AML-193 (cell line): ENCODE measurements at places on chromosomes 7 and 10.

DNA sequence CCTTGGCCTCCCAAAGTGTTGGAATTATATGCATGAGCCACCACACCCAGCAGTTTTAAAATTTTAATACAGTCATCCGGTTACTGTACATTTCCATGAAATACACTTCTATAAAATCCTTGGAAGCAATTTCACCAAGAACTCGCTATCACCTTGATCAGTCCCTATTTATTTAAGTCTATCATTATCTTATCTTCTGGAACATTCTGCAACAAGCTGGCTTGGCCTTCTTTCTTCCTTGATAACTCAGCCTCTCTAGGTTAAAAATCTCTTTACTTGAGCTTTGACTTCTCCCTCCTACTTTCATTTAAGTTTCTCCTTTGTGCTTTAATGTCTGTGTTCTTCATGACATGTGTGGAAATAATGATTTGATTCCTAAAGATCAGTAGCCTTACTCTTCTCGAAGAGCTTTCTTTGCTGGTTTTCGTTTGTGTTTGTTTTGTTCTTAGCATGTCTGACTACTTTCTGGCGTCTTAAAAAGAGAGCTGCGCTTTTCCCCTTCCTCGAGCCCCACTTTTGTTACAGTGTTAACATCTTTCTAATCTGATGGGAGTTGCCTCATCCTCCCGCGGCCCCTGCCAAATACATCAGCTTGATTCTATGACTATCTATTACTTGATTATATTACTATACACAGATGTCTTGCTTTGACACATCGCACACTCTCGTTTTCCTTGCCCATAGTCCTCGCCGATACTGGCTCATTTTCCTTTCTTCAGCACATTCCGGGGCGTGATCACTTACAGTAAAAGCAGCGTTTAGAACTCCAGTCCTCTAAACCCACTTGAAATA lies 11.1 kb upstream of the CALML5 start:
- DNase-seq, result no peak

- no peak for DNase-seq
These were observed 409.3 kb downstream of the PARD3 start for GRCh38 chr10:34405611-34406462.

GRCh38 chr10:132690821-132691610 lies 94.9 kb downstream of the NKX6-2 start:
- DNase-seq, result no peak

DNA sequence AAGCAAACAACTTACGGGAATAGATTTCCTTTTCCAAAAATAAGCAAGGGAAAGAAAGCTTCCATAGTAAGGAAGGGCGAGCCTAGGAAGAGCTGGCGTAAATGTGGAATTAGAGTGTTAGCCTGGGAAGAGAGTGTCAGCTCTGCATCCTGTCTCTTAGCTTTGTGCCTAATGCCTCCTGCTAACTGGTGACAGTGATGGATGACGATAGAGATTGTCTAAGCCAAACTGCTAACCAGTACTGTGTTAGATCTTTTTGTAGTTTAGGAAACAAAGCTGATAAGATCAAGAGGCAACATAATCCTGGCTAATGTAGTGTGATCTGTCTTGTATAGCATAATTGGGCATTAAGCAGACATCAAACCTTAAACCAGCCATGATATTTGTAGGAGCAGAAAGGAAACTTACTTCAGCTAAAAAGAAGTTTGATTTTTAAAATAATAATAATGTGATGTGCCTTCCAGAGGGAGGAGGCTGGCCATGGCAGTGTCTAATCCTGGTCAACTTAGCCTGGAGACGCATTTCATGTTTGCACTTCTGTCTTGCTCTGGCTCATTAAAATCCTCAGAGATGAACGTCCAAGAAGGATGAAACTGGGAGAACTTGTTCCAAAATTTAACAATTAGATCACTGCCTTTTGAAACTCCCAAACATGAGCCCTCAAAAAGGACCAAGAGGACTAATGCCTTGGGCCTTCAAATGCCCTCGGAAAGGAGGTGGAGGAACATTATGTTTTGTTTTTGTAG lies 85.1 kb downstream of the FAM204A start:
- DNase-seq, result no peak

- DNase-seq, result no peak
These were observed 16.2 kb upstream of the FAM204A start for GRCh38 chr10:118358327-118358726.

GRCh38 chr10:96711048-96711728 lies 9.1 kb downstream of the PIK3AP1 start:
- DNase-seq, result no peak

GRCh38 chr7:30145426-30145970 lies 10.7 kb downstream of the MTURN start:
- no peak for DNase-seq

- DNase-seq, result no peak
These were observed 105.5 kb upstream of the TMEM72 start for GRCh38 chr10:44805466-44806210.

DNA sequence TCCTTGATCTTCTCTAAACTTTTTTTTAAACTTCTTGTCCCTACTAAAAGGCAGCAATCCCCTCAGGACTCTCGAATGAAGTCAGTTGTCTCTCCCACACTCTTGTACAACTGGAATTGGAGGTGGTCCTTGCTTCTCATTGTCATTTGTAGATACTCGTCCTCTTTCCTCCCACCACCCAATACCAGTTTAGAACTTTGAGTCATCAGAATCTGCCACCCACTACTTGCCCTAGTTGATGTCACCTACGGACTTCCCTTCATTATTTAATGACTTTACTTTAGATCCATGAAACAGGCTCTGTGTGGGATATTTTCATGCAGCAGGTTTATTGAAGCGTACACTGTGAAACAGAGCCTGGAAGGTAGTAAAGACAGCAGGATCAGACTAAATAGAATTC lies 28.6 kb upstream of the LHFPL3 start:
- DNase-seq, result no peak

DNA sequence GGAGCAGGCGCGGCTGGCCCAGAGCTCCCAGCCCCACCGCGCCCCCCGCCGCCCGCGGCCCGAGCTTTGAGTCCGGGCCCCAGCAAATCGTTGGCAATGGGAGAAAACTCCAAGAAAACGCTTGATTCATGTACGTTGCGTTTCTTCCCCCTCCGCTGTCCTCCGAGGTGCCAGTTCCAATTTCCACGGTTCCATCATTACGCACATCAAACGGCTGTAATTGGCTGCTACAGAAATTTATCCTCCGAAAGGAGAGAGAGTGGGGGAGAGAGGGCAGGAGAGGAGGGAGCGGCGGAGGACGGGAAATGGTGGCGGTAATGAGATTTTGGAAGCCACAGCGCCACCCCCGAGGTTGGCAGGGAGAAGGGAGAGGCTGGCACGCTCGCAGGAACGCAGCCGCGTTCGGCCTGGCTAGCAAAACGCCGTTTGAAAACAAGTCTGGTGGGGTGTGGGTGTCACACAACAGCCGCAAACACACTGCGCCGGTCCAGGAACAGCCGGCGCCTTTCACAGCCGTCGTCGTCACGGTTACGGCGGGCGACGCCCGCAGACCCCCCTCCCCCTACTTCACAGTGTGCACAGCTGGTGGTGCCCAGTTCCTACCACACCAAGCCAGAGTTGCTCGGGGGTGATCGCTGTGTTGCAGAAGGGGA lies 57.5 kb downstream of the UNCX start:
- DNase-seq, result no peak

DNA sequence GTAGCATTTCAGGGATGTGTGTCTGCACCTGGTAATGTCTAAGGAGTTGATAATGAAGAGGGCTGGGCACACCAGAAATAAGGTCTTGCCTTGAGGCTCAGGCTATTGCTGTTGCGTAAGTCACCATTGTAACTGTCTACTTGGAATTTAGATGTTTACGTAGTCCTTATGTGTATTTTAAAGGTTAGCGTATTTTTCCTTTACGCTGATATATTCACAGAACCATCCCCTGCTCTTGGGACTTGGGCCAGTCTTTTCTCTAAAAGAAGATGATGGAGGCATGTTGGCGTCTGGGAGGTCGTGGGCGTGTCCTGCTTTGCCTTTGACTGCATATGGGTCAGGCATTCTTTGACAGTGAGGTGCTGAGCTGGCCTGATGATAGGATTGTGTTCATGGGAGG lies 14.7 kb downstream of the WDR37 start:
- no peak for DNase-seq

DNA sequence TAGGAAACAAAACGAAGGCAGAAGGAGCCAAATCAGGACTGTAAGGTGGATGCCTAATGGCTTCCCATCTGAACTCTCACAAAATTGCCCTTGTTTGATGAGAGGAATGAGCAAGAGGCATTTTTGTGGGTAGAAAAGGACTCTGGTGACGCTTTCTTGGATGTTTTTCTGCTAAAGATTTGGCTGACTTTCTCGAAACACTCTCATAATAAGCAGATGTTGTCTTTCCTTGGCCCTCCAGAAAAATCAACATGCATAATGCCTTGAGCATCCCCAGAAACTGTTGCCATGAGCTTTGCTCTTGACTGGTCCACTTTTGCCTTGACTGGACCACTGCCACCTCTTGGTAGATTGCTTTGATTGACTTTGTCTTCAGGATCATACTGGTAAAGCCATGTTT lies 13.5 kb downstream of the PTPN12 start:
- no peak for DNase-seq

DNA sequence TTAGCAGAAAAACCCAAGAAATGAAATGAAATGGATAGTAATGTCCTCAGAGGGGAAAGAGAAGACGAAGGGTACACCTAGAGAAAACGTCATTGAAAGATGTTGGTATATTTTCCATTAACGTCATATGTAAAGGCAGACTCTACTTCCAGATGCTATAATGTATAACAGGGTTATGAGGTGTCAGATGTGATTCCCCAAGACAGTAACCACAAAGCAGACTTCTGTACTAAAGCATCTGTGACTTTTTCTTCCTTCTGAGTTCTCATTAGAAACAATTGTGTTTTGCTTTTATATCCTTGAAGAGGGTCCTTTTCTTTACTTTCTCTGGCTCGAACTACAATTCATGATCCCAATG lies 37.4 kb downstream of the LRRC72 start:
- DNase-seq, result no peak

- no peak for DNase-seq
These were observed 55.0 kb downstream of the DENND11 start for GRCh38 chr7:141646826-141647480.

- no peak for DNase-seq
These were observed 6.0 kb downstream of the GAD2 start for GRCh38 chr10:26222563-26222962.

DNA sequence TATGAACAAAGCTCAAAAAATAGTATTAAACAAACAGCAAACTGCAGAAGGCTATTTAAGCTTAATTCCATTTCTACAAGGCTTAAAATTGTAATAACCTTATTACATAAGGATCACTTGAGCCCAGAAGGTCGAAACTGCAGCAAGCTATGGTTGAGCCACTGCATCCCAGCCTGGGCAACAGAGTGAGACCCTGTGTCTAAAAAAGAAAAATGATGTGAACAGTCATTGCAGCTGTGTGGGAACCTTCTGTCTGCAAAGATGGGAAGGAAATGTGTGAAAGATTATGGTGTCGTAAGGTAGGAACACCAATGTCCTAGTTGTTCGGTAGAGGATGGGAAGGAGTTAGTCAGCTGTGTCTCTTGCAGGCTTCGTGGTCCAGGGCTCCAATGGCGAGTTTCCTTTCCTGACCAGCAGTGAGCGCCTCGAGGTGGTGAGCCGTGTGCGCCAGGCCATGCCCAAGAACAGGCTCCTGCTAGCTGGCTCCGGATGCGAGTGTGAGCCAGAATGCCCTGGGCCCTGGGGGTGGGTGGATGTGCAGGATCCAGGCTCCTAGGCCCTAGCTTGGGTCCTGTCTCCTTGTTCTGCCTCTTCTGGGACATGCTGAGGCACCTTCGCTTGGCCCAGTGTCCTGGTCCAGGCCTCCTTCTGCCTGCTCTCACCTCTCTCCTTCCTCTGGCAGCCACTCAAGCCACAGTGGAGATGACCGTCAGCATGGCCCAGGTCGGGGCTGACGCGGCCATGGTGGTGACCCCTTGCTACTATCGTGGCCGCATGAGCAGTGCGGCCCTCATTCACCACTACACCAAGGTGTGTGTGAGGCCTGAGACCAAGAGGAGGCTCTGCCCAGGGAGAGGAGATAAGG lies 9.1 kb downstream of the C10orf62 start:
- no peak for DNase-seq

- DNase-seq, result no peak
These were observed 105.7 kb downstream of the ST8SIA6 start for GRCh38 chr10:17348501-17349349.

DNA sequence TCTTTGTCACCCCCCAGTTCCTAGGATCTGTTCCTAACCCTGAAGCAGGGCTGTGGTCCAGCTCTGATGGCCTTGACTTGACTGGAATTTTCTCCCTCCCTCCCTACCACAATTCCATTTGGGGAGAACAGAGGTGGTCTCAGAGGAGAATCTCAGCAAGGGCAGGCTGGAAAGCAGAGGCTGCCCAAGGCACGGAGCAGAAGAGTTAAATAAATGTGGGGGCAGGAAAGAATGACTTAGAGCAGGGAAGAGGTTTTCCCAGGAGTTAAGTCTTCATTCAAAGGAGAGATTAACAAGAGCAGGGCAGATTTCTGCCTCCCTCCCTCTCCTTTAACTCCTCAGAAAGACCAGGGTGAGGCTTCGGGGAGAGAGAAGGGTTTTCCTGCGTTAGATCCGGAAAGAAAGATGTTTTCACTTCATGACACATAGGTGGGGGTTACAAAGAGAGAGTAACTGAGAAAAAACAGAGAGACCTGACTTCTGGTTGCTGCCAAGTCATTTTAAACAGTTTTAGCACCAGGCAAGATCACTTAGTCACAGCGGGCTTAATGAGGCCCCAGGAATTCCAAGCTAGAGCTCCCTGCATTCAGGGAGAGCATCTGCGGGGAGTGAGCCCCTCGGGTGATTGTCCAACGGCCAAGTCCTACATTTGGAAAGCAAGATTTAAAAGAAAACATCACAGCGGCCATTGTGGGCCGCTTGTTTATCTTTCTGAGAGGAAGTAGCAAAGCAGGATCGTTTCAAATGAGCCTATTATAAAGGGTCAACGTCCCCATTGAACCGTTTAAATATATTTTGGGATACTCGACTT lies 78.7 kb downstream of the ARHGAP22 start:
- DNase-seq, result no peak

GRCh38 chr7:66557214-66558200 lies 71.2 kb upstream of the KCTD7 start:
- DNase-seq, result peak; percentile 4

- DNase-seq, result no peak
These were observed 45.1 kb upstream of the LYZL1 start for GRCh38 chr10:29243750-29244149.
